ENCODE measurements at places on chromosomes 3 and 15.

DNA sequence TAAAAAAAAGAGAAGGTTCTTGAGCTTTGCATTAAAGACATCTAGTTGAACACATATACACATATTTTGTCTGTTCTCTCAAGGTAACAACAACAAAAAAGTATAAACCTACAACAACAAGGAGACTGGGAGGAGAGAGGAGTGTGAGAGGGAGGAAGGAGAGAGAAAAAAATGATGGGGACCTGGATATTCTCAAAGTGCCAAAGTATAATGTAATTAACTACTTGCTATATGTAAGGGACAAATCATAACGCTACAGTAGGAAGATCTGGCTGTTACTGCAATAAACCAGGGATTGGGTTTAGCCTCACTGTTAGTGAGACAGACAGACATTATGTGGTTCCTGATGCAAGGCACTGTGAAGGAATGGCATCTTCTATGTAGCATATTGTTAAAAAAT, 14.2 kb upstream of the GABRR3 start:
- DNase-seq: no peak

DNA sequence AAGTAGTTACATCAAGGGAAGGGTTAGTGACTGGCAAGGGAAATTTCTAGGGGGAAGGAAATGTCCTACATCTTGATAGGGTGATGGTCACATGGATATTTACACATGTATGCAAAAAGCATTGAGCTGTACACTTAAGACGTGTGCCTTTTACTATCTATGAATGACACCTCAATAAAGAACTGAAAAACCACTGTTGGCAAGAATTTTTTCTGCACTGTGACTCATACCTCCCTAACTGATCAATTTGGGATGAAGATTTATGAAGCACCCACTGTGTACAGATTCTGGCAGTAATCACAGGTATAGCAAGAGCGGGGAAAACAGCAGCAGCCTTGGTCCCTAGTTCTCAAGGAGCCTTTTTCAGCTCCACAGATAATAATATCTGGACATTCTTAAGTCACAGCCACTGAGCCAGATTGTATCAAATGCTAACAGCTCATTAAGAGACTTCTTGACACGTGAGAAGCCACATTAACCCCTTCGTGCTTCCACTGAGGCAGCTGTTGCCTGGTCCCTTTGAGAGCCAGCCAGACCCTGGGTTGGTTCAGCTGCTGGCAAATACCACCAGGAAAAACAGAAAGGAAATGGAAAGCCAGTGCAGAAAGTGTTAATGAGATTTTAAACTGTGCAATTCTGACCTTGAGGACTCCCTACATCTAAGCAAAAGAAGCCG, 32.0 kb upstream of the GALNT15 start:
- no peak for DNase-seq

GRCh38 chr3:18402239-18402799, 22.8 kb downstream of the SATB1 start:
- DNase-seq: no peak

- no peak for DNase-seq
These were observed 20.5 kb downstream of the BOC start for GRCh38 chr3:113231827-113232253.

- no peak for DNase-seq
These were observed 80.7 kb downstream of the FSIP1 start for GRCh38 chr15:39701988-39702387.

DNA sequence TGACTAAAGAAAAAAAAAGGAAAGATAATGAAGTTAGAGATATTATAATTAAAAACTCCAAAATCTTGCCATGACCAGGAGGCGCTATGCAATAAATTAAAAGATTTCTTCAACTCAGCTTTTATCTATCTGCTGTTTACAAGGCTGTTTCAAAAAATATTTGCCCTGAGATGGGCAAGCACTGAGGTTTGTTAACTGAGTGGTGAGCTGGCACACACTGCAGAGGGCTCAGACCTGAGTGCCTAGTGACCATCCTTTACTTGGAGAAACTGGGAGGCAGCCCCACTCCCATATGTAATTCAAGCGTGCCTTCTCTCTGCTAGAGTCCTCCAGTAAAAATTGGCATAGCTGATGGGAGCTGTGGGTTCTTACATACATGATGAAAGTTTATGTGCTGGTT, 198.7 kb upstream of the TBC1D5 start:
- no peak for DNase-seq

GRCh38 chr3:119664850-119665379, 4.5 kb upstream of the POPDC2 start:
- DNase-seq: no peak

- DNase-seq: no peak
These were observed 21.4 kb downstream of the ACKR2 start for GRCh38 chr3:42830437-42831320.

- no peak for DNase-seq
These were observed 72.7 kb downstream of the DZIP3 start for GRCh38 chr3:108662142-108662738.

- DNase-seq: no peak
These were observed 71.9 kb upstream of the SLC6A11 start for GRCh38 chr3:10744098-10744465.

- DNase-seq: no peak
These were observed 6.6 kb downstream of the TIPARP start for GRCh38 chr3:156681002-156681401.
